Omental fat pad (tissue), 4 donors: ENCODE measurements at places on chromosomes 2 and 18.

DNA sequence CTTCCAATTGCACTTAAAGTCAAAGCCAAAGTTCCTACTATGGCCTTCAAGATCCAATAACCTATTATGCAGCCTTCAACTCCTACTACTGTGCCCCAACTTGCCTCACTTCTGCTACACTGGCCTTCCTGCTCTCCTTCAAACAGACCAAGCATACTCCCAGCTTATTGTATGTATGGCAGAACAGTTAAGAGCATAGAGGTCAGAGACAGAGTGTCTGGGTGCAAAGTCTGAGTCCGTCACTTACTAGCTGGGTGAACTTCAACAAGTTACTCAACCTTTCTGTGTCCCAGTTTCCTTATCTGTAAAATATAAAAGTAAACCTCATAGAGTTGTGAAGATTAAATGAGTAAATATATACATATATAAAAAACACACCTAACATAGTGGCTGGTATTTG, 37.2 kb downstream of the YES1 start:
- DNase-seq: no peak

GRCh38 chr18:75208155-75208835, 644 bp downstream of the PTGR3 start:
- DNase-seq: no peak

DNA sequence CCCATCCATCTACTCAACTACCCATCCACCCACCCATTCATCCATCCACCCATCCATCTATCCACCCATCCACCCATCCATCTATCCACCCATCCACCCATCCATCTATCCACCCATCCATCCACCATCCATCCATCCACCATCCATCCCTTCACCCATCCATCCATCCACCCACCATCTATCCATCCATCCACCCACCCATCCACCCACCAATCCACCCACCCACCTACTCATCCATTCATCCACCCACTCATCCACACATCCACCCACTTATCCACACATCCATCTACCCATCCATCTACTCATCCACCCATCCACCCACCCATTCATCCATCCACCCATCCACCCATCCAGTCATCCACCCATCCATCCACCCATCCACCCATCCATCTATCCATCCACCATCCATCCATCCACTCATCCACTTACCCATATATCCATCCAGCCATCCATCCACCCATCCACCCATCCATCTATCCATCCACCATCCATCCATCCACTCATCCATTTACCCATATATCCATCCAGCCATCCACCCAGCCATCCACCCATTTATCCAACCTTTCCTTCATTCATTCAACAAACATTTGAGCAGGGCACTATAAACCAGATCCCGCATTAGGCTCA, 2.1 kb upstream of the NGEF start:
- DNase-seq: no peak

GRCh38 chr2:10934979-10935350, 23.2 kb downstream of the KCNF1 start:
- no peak for DNase-seq

DNA sequence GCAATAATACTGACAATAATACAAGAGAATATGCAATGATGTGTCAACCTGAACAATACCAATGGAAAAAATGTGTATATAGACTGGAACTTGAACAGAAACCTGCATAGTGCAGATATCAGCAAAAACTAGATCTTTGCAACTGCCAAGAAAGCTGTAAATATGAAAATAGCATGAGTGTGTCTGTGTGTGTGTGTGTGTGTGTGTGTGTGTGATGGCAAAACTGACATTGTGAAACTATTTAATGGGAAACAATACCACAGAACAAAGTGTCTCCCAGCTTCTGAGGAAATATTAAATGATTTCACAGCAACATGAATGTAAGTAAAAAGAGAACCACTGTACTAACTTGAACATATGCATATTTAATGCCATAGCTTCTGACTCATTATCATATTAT, 558.2 kb upstream of the LINC00305 start:
- DNase-seq: no peak

- no peak for DNase-seq
These were observed 420.3 kb upstream of the FSIP2 start for GRCh38 chr2:185318271-185318724.

DNA sequence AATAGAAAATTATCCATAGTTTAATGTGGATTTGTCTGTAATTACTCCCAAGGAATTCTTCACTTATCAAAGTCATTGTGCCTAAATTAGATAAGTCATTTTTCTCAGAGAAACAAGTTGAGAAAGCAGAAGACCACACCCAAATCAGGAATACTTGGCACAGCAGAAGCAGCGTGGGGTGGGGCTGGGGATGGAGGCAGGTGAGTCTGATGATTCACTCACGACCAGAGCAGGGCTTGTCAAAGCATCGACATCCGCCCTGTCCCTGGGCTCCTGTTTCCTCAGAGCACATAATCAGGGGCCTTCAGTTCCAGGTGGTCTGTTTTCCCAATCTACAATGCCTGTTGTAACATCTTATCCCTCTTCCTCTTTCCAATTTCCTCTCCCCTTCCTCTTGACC, 31.5 kb upstream of the COLEC12 start:
- DNase-seq: no peak

DNA sequence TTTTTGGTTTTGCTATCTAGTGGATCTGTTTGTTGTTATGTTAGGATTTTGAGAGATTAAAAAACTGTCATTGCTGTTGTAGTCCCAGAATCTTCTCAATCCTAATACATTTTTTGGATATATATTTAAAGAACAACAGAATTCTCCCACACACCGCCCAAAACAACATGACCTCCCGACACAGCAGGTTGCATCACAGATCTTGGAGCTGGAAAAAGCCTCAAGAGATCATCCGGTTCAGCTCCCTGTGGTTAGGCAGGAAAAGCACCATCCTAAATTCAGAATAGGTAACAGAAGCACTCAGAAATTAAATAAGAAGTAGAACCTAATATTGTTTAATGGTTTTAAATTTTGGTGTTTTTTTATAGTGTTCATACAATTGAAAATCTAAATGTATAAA, 251.4 kb upstream of the STON1 start:
- DNase-seq: no peak

- DNase-seq: no peak
These were observed 374.3 kb downstream of the TMX3 start for GRCh38 chr18:68340606-68341005.

DNA sequence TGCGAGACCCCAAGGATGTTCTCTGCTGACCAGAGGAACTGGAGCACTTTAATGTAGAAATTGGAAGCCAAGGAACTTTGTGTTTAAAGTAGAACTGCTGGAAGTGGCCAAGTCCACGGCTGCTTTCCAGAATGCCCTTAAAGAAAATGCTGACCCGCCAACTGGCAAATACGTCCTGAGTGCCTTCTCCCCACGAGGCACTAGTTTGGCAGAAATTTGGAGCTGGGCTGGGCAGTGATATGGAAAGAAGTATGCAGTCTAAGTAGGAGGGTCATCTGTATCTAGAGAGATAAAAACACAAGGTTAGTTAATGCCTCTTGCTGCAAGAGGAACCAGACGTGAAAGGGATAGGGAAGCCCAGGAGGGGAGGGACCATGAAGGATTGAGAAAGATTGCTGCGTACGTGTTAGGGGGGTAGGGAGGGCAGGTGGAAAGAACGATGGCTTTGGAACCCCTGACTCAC, 59.3 kb upstream of the RFX8 start:
- DNase-seq: no peak

DNA sequence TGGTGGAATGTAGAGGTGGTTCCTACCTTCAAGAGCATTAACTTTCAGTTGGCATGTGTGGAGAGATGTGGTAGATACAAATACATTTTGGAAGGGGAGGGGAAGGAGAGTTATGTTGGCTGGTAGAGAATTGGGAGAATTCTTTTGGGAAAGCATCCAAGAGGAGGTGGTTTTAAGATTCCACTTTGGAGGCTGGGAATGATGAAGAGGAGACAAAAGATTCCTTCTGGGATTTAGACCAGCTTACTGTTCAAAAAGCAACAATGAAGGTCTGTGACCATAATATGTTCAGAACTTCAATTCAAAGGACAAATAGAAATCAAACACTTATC, 120.8 kb upstream of the FOSL2 start:
- no peak for DNase-seq

GRCh38 chr18:1018181-1018681, 113.6 kb downstream of the ADCYAP1 start:
- no peak for DNase-seq

DNA sequence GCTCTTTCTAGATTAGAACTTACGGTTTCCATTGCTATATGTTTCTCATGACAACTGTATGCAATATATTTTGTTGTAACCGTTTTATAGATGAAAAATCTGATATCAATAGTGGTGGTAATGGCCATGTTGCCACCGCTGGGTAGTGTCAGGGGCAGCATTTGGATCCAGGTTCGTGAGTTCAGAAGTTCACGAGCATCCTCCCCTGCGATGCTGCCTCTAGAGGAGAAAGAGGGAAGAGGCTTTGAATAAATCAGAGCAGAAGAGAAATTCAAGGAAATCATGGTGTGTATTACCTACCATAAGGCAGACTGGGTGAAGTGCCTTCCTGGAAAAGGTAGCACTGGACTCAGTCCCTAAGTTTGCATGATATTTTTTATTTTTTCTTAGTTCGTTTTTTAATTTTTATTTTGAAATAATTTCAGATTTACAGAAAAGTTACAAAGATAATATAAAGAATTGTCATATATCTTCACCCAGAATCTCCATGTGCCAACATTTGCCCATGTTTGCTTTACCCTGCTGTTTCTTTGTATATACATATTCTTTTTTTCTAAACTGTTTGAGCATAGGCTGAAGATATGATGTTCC, 3.3 kb upstream of the ZBTB7C start:
- no peak for DNase-seq

DNA sequence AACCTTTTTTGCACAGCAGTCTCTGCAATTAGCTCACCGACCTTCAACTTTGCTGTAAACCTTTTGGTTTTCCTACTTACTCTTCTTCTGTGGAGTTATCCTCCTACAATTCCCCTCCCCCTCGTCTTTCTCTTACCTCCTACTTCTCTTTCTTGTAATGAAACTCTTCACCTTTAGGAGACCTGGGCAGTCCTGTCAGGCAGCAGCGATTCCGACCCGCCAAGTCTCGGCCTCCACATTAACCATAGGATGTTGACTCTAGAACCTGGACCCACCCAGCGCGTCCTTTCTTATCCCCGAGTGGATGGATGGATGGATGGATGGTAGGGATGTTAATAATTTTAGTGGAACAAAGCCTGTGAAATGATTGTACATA, 8.3 kb downstream of the TBR1 start:
- no peak for DNase-seq
